Brain (organoid and tissue), 16 donors: ENCODE measurements at places on chromosomes 5 and 9.

- no peak for DNase-seq
Measured at GRCh38 chr5:14464671-14465070, 116.9 kb upstream of the OTULINL start.

- DNase-seq = no peak
Measured at GRCh38 chr9:128088253-128088945, 20.4 kb downstream of the SLC25A25 start.

DNA sequence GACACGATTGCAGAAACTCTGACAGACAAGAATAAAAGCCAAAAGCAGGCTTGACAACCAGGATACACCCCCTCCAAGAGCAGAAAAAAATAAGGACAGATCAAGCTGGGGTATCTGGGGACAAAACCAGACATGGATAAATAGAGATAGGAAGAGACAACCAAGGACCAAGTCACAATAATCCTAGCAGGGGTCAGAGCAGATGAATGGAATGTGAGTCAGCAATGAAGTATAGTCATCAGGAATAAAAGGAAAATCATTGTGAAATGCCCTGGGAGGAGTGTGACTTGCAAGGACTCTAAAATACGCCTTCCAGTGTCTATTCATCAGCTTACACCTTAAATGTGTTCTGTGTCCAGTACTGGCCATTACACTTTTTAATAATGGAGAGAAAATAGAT, 206.8 kb downstream of the CAAP1 start:
- DNase-seq = peak; percentile 51

GRCh38 chr5:68049053-68049713, 166.4 kb upstream of the PIK3R1 start:
- no peak for DNase-seq

DNA sequence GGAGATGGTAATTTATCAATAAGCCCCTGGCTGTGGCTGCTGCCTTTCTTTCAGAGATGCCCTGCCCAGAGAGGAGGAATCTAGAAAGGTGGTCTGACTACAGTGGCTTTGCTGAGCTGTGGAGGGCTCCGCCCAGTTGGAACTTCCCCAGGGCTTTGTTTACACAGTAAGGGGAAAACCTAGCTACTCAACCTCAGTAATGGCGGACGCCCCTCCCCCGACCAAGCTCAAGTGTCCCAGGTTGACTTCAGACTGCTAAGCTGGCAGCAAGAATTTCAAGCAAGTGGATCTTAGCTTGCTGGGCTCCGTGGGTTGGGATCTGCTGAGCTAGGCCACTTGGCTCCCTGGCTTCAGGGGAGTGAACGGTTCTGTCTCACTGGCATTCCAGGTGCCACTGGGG, 865.4 kb upstream of the ACO1 start:
- no peak for DNase-seq

DNA sequence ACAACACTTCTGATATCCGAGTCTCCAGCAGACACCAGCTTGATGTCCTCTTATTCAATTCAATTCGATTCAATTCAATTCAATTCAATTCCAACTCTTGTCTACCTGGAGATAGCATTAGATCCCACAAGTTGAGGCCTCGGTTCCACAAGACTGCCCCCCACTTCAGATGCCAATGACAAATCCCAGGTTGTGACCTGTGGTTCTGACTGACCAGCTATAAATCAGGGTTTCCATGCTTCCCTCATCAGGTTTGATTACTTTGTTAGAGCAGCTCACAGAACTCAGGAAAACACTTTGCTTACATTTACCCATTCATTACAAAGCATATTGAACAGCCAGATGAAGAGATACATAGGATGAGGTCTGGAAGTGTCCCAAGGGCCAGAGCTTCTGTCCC, 82.6 kb downstream of the ALDH7A1 start:
- DNase-seq = no peak
